ENCODE measurements at places on chromosomes 1 and 21. TPM values are rescaled to one million over a fixed set of nuclear protein-coding genes. Genes with fewer than 3 reads are reported as not detected.

DNA sequence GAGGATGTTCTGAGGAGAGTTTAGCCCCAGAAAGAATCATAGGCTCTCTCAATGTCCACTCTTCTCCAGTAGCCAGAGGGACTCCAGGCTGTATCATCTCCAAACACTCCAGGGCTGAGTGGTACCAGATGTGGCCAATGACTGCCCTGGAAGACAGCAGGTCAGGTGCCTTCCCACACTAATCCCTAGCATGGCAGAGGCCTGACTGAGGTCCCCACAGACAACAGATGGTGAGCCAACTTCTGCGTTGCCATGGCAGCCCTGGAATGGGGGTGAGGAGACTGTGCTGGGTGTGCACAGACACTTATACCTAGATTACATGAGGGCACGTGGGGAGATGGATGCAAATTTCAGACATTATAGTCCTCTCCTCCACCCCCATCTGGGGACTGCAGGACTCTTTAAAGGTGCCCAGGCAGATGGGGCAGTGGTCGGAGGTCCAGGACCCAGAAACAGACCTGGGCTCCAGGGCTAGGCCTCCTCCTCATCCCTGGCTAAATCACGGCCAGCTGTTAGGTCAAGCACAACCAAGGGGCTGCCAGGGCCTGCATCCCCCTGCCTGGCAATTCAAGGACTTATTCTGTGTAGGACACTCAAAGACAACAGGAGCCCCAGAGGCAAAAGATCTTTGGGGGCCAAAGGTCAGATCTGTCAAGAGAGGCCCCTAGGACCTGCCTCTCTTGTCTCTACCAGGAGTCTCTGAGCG, 42.9 kb downstream of the CAMK2N1 start:
- no peak for DNase-seq

DNA sequence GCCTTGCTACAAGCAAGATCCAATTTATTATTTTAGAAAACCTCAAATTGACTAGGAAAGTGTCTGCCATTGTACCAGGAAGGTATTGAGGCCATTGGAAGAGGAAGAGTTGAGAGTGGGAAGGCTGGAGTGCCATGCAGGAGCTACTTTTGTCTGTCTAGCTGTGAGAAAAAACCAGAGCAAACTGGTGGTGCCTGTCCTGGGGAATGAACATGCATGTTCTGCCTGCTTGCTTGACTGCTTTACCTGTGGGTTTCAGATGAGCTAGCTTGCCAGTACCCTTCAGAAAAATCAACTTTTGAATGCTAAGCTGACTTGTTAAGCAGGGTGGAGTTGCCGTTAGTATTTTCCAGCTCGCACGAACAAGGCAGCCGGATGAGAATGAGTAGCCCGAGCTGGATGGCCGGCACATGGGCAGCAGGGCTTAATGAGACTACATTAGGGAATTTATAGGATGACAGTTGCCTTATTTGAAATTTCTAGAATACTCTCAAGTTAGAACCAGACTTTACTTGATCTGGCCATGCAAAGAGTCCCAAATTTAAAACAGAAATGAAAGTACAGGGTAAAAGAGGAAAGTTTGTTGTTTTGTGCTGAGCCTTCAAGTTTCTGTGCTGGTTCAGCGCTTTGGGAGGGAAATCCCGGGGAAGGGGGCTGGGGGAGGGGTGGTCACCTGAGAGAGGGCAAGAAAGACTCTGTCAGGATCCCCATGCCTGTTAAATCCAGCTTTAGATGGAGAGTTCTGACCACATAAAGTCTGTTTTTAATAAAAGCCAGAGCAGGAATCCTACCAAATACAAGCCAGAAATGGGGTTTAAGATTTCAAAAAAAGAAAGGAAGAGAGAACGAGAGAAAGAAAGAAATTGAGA, 29.6 kb upstream of the C1orf105 start:
- no peak for DNase-seq

- DNase-seq: no peak
Observed at GRCh38 chr1:91842563-91842962, 43.4 kb downstream of the TGFBR3 start.

- no peak for DNase-seq
Observed at GRCh38 chr1:242083742-242084141, 84.8 kb upstream of the MAP1LC3C start.

DNA sequence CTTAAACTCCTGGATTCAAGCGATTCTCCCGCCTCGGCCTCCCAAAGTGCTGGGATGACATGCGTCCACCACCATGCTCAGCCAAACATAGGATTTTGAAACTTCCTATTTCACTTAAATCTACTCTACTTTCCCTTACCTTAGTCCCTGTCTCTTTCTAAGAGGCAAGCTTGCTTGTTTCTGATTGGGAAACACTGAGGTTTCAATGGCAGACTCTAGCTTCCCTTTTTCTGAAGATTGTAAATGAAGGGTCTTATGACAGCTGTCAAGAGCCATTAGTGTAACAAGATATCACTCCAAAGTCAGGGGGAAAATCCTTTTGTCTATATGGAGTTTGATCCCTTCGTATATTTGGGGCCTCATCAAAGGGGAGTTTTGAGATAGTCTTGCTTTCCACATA, 23.5 kb upstream of the LMO4 start:
- no peak for DNase-seq

GRCh38 chr21:44375761-44376241, 22.4 kb downstream of the TRPM2 start:
- DNase-seq: no peak

- DNase-seq: no peak
Observed at GRCh38 chr1:67171978-67172377, 5.7 kb downstream of the IL23R start.

- no peak for DNase-seq
Observed at GRCh38 chr21:42156690-42157605, 62.0 kb upstream of the ABCG1 start.

- peak; percentile 39 for DNase-seq
Observed at GRCh38 chr1:156281693-156282478, 739 bp downstream of the SMG5 start.

S100A14 gene
- total RNA-seq: not detected

MATN1 gene
- total RNA-seq: 1.5 TPM

MAB21L3 gene
- total RNA-seq: not detected

FAM110D gene
- total RNA-seq: not detected

MYBPH gene
- not detected for total RNA-seq

Data from activated naive CD8-positive, alpha-beta T cell treated with anti-CD3 and anti-CD28 coated beads for 36 hours (primary cell).